ENCODE measurements at places on chromosomes 1 and 21.

GRCh38 chr1:109354929-109355328 is 42.8 kb downstream of the SORT1 start:
- no peak for DNase-seq

GRCh38 chr1:212938846-212939245 is 11.5 kb upstream of the VASH2 start:
- DNase-seq, result no peak

DNA sequence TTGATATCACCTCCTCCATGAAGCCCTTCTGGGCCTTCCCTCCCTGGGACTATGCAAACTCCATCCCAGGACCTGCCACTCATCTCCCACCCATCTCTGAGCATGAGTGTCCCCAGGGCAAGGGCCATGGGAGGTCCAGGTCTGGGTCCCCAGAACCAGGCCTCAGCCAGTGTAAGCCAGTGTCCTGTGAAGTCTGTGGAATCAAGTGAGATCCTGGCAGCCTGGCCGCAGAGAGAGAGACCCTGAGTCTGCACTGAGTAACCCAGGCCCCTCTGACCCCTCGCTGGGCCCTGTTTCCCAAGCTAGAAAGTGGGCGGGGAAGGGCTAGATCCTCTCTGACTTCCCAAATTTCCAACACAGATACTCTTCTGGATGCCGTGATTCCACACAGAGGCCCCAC is 132.7 kb downstream of the DMRTB1 start:
- DNase-seq, result no peak

- DNase-seq, result no peak
Measured at GRCh38 chr1:15923241-15923640, 52.7 kb downstream of the ZBTB17 start.

- DNase-seq, result no peak
Measured at GRCh38 chr1:5845376-5845775, 146.8 kb downstream of the NPHP4 start.

DNA sequence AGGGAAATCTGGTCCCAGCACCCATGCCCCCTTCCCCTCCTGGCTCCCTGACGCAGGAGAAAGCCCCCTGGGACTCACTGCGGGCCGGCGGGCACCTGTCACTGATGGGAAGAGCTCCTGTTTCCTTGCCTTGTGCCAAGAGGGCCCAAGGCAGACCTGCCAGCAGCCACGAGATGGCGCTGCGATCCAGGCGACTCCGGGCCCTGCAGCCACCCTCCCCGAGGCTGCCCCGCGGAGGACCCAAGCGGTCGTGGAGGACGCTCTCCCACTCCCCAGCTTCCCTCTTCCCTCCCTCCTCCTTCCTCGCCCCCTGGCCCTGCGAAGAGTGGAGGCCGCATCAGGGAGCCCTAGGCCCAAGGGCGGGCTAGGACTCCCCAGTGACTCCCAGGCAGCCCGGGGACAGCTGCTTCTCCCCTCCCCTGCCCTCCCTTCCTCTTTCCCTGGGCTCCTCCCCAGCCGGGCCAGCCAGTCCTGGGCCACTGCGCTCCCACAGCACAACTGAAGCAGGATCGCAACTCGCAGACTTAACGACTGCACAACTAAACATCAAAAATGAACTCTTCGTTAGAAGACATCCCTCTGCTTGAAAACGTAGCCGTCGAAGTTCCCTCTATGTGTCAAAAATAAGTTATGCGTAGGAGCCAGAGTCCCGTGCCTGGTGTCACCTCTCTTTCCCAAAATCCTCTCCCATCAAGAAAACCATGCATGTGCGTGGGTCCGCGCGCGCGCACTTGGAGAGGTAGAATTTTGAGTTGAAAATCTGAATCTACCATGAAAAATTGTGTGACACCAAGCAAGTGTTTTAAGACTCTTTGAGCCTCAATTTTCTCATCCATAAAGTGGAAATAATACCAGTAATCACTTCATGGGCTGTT is 34.2 kb downstream of the BATF3 start:
- peak; percentile 74 for DNase-seq

DNA sequence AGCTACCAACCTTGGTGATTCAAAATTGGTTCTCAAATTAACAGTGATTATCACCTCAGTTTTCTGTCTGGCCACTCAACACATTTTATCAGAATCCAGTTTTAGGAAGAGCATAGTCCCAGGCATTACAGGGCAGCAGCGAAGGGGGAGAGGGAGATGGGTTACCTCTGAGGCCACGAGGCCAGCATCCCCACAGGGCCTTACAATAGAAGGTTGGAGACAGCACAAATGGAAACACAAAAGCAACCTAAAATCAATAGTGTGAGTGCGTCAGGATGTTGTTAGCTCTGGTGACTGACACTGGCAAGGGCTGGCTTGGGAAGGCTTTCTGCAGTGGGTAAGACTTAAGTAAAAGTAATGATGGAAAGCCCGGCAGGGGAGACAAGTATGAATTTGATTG is 79.5 kb downstream of the JAK1 start:
- no peak for DNase-seq

DNA sequence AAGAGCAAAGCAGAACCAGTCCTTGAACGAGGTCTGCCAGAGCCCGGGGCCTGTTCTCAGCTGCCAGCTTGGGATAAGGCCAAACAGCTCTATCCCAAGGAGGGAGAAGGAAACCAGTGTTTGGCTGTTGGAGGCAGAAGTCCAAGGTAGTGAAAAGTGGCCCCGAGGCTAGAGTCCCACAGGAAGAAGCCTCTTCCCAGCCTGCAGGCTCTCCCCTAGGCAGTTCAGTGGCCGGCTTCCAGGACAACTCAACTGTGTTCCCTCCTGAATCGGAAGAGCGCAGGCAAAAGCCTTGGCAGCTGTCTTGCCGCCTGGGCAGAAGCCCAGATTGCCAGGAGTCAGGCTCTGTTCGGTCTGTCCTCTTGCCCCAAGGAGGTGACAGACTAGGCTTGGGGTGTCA is 19.3 kb downstream of the QSOX1 start:
- DNase-seq, result no peak

DNA sequence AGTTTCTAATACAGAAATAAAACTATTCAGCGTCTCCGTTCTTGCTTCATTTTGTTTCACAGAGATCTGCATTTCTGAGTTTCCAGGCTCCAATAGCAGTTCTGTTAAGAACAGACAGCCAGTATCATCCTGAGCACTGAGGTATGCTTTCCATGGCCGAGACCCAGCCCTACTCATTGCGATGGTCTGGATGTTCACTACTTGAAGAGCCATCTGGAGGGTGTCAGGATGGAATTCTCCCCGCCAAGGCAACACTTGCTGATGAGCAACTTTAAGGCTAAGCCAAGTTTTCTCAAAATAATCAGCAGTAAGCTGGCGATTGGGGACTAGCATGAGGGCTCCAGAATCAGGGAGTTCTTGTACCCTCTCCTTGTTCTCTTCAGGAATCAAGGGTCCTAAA is 7.7 kb upstream of the BCL2L15 start:
- DNase-seq, result no peak

Measured in left renal cortex interstitium (tissue), 4 donors.